ENCODE measurements at places on chromosomes 7 and 10.

GRCh38 chr7:92988051-92988450 lies 129.7 kb downstream of the SAMD9 start:
- no peaks in the 10 kb centered on the region for H3K27me3 ChIP-seq
- H3K36me3 ChIP-seq, result no peaks in the 10 kb centered on the region
- H3K4me1 ChIP-seq, result no peaks in the 10 kb centered on the region
- no peak overlapping the region for H3K27ac ChIP-seq
- H3K4me3 ChIP-seq, result no peak overlapping the region

DNA sequence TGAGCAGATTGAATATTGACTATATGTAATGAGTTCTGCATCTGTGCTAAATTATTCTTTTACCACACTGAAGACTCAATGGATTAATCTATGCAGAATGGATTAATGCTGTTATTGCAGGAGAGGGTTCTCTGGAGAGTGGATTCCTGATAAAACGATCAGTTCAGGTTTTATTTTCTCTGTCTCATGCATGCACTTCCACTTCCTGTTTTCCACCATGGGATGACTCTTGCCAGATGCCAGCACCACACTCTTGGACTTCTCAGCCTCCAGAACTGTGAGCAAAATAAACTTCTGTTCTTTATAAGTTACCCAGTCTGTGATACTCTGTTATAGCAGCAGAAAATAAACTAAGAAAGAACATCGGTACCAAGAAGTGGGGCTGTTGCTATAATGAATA lies 207.5 kb downstream of the KCND2 start:
- H3K27me3 ChIP-seq, result no peaks in the 10 kb centered on the region
- no peaks in the 10 kb centered on the region for H3K36me3 ChIP-seq
- no peak overlapping the region for H3K4me3 ChIP-seq
- DNase-seq, result no peak

- no peak overlapping the region for H3K4me3 ChIP-seq
- no peak for DNase-seq
- no peaks in the 10 kb centered on the region for H3K27me3 ChIP-seq
- peaks cover 11% of the 10 kb centered on the region for H3K4me1 ChIP-seq
- peaks cover 36% of the 10 kb centered on the region for H3K36me3 ChIP-seq
- peak overlapping the region; percentile 51 for H3K27ac ChIP-seq
Measured at GRCh38 chr10:69103784-69104183, 15.9 kb downstream of the SRGN start.

GRCh38 chr10:26725837-26726727 lies 28.6 kb downstream of the PDSS1 start:
- no peak for DNase-seq
- no peak overlapping the region for H3K4me3 ChIP-seq
- H3K4me1 ChIP-seq, result peaks cover 2% of the 10 kb centered on the region
- H3K36me3 ChIP-seq, result peaks cover 40% of the 10 kb centered on the region
- H3K27ac ChIP-seq, result no peak overlapping the region

GRCh38 chr10:43223056-43223455 lies 43.8 kb downstream of the RASGEF1A start:
- DNase-seq, result no peak
- no peaks in the 10 kb centered on the region for H3K36me3 ChIP-seq
- H3K27me3 ChIP-seq, result peaks cover 22% of the 10 kb centered on the region
- peaks cover 8% of the 10 kb centered on the region for H3K4me1 ChIP-seq
- H3K27ac ChIP-seq, result no peak overlapping the region

GRCh38 chr7:129279757-129280156 lies 54.9 kb downstream of the AHCYL2 start:
- no peak overlapping the region for H3K27ac ChIP-seq
- DNase-seq, result no peak
- peaks cover 4% of the 10 kb centered on the region for H3K36me3 ChIP-seq
- H3K4me3 ChIP-seq, result no peak overlapping the region
- peaks cover 4% of the 10 kb centered on the region for H3K4me1 ChIP-seq

DNA sequence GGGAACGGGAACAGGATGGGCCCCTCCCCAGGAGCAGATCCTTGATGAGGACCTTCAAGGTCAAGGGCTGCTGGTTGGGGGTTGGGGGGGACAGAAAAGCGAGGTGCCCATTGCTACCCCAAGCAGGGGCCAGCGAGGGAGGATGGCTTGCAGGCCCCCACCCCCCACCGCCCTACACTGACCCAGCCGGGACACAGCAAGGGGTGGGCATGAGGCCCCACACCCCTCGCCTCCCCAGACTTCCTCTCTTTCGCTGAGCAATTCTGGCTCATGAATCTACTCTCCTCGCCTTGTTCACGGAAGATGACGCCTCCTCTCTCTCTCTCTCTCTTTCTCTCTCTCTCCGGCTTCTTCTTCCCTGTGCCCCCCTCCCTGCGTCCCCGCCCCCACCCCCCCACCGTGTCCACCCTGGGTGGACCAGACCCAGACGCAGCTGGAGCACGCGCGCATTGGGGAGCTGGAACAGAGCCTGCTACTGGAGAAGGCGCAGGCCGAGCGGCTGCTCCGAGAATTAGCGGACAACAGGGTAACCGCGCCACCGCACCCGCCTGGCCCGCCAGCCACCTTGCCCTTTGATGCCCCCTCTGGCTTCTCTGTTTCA lies 81.1 kb upstream of the GTF2IRD1 start:
- no peaks in the 10 kb centered on the region for H3K27me3 ChIP-seq
- peaks cover 34% of the 10 kb centered on the region for H3K36me3 ChIP-seq
- no peak overlapping the region for H3K27ac ChIP-seq
- H3K4me3 ChIP-seq, result no peak overlapping the region

DNA sequence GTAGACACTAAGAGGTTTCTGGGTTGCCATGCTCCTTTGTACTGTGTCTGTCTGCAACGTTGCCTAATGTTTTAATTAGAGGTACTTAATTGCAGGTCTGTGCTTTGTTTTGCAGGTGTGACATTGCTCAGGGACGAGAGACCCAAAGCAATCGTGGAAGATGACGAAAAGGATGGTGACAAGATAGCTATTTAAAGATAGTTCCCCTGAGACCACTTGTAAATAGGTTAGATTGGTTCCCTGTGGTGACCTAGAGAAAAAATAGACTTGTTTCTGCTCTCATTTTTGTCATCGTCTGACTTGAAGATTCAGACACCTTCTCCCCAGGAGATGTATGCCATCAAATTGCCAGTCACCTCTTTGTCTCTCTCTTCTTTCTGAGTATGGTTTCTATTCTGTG lies 20.1 kb downstream of the PPP1R17 start:
- H3K27me3 ChIP-seq, result no peaks in the 10 kb centered on the region
- H3K4me1 ChIP-seq, result no peaks in the 10 kb centered on the region
- H3K4me3 ChIP-seq, result no peak overlapping the region
- no peaks in the 10 kb centered on the region for H3K36me3 ChIP-seq

- H3K27me3 ChIP-seq, result peaks cover 34% of the 10 kb centered on the region
- peak overlapping the region; percentile 81 for H3K4me3 ChIP-seq
- peak; percentile 6 for DNase-seq
- H3K4me1 ChIP-seq, result peaks cover 17% of the 10 kb centered on the region
- H3K36me3 ChIP-seq, result no peaks in the 10 kb centered on the region
- peak overlapping the region; percentile 75 for H3K27ac ChIP-seq
Measured at GRCh38 chr10:89207801-89208551, 859 bp upstream of the CH25H start.

- H3K36me3 ChIP-seq, result peaks cover 3% of the 10 kb centered on the region
- H3K27me3 ChIP-seq, result no peaks in the 10 kb centered on the region
- H3K4me3 ChIP-seq, result no peak overlapping the region
- H3K4me1 ChIP-seq, result peaks cover 18% of the 10 kb centered on the region
- peak; percentile 57 for DNase-seq
Measured at GRCh38 chr10:62638062-62638477, 166.4 kb upstream of the ADO start.

GRCh38 chr10:124069341-124070264 lies 23.8 kb downstream of the CHST15 start:
- H3K4me3 ChIP-seq, result no peak overlapping the region
- DNase-seq, result no peak
- no peaks in the 10 kb centered on the region for H3K27me3 ChIP-seq
- no peaks in the 10 kb centered on the region for H3K36me3 ChIP-seq
- no peak overlapping the region for H3K27ac ChIP-seq

- H3K4me1 ChIP-seq, result peaks cover 12% of the 10 kb centered on the region
- peak; percentile 44 for DNase-seq
- no peak overlapping the region for H3K27ac ChIP-seq
- no peaks in the 10 kb centered on the region for H3K27me3 ChIP-seq
- H3K4me3 ChIP-seq, result no peak overlapping the region
Measured at GRCh38 chr10:113326160-113327111, 226.4 kb upstream of the HABP2 start.

DNA sequence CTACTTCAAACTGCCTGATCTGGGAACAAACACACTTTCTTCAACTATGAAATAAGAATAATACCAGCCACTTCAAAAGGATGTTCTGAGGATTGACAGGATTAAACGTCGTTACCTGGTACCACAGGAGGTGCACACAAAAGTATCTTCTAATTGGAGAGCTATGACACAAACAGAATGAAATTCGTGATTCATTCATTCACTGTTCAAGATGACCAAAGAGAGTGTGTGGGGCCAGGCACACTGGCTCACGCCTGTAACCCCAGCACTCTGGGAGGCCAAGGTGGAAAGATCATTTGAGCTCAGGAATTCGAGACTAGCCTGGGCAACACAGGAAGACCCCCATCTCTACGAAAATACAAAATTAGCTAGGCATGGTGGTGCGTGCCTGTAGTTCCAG lies 50.9 kb downstream of the SFMBT2 start:
- H3K36me3 ChIP-seq, result peaks cover 71% of the 10 kb centered on the region
- H3K4me3 ChIP-seq, result no peak overlapping the region
- DNase-seq, result no peak
- no peaks in the 10 kb centered on the region for H3K27me3 ChIP-seq
- peaks cover 4% of the 10 kb centered on the region for H3K4me1 ChIP-seq

GRCh38 chr7:78218876-78219275 lies 420.3 kb downstream of the PHTF2 start:
- H3K4me3 ChIP-seq, result no peak overlapping the region
- no peak overlapping the region for H3K27ac ChIP-seq
- H3K4me1 ChIP-seq, result no peaks in the 10 kb centered on the region

GRCh38 chr7:100966542-100967291 lies 2.6 kb upstream of the MUC12 start:
- no peaks in the 10 kb centered on the region for H3K36me3 ChIP-seq
- H3K27ac ChIP-seq, result no peak overlapping the region
- H3K4me1 ChIP-seq, result peaks cover 18% of the 10 kb centered on the region
- H3K27me3 ChIP-seq, result peaks cover 83% of the 10 kb centered on the region

DNA sequence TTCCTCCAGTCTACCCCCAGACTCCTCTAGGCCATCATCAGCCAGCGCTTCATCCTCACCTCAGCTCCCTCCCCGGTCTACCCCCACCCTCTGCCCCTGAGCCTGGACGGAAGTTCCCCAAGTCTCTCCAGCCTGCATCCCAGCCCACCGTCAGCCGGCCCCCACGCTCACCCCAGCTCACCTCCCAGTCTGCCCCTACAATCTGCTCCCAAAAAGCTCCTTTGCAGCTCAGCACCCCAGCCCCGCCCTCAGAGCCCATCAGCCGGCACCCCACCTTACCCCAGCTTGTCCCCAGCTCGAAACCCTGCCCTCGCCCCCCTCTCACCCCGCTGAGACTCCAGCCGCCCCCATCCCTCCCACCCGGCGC lies 322 bp upstream of the RAMP3 start:
- H3K4me1 ChIP-seq, result peaks cover 28% of the 10 kb centered on the region
- DNase-seq, result no peak
- H3K4me3 ChIP-seq, result no peak overlapping the region
- H3K36me3 ChIP-seq, result no peaks in the 10 kb centered on the region
- H3K27me3 ChIP-seq, result peaks cover 49% of the 10 kb centered on the region

DNA sequence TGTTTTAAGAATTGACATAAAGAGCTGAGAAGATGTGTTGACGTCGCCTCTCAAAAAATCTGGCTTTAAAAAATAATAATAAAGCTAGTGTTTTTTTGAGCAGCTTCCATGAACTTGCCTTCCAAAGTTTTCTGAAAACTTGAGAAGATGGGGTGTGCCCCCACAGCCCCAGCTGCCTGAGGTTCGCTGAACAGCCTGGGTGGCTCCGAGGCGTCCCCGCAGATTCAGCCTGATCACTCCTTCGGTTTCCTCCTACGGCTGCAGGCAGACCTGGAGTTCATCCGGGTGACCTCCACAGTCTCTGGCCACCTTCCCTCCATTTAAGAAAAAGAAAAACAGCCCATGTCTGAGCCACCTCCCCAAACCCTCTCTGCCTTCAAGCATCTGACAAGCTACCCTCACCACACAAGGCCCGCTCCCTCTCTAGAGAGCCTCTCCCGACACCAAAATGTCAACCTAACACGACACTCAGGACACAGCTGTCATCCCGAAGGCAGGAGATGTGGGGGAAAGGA lies 177.8 kb downstream of the PTPRN2 start:
- H3K27ac ChIP-seq, result no peak overlapping the region
- H3K36me3 ChIP-seq, result no peaks in the 10 kb centered on the region
- H3K4me3 ChIP-seq, result no peak overlapping the region
- no peaks in the 10 kb centered on the region for H3K27me3 ChIP-seq

GRCh38 chr7:93327006-93327633 lies 95.0 kb downstream of the VPS50 start:
- H3K27ac ChIP-seq, result no peak overlapping the region
- no peaks in the 10 kb centered on the region for H3K27me3 ChIP-seq

DNA sequence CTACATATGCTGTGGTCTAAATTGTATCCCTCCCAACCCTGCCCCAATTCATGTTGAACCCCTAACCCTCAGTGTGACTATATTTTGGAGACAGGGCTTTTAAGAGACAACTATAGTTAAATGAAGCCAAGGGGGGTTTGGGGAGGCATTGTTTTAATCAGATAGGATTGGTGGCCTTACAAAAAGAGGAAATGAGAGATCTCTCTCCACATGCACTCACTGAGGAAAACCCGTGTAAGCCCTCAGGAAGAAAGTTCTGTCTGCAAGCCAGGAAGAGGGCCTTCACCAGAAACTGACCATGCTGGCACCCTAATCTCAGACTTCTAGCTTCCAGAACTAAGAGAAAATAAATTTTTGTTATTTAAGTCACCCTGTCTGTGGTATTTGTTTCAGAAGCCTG lies 276.7 kb downstream of the KIF20B start:
- H3K27ac ChIP-seq, result no peak overlapping the region
- no peak overlapping the region for H3K4me3 ChIP-seq
- no peak for DNase-seq
- H3K27me3 ChIP-seq, result no peaks in the 10 kb centered on the region

- no peak overlapping the region for H3K4me3 ChIP-seq
- DNase-seq, result no peak
- no peak overlapping the region for H3K27ac ChIP-seq
- no peaks in the 10 kb centered on the region for H3K27me3 ChIP-seq
- no peaks in the 10 kb centered on the region for H3K4me1 ChIP-seq
Measured at GRCh38 chr10:19967981-19968380, 151.7 kb downstream of the PLXDC2 start.

GRCh38 chr7:130189343-130189742 lies 15.9 kb downstream of the TMEM209 start:
- H3K4me1 ChIP-seq, result peaks cover 9% of the 10 kb centered on the region
- DNase-seq, result no peak
- H3K4me3 ChIP-seq, result no peak overlapping the region
- no peak overlapping the region for H3K27ac ChIP-seq

DNA sequence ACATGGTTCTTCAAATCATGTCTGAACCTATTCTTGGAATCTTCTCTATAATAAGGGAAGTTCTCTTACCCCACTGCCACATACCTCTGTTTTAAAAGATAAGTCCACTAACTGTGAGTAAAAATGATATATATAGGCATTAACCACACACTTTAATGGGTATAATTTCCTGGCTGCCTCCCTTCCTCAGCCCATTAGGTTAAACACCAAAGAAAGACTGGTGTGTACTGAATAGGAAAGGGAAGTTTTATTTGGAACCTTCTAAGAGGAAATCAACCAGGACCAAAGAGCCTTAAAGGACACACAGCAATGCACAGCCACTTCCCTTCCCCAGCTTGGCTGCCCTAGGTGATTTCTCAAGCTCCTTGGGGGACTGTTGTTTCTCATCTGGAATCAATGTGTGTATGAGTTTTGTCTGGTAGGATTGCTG lies 5.0 kb upstream of the WBP1L start:
- no peaks in the 10 kb centered on the region for H3K27me3 ChIP-seq
- no peak for DNase-seq
- H3K4me3 ChIP-seq, result peak overlapping the region; percentile 28
- peaks cover 30% of the 10 kb centered on the region for H3K36me3 ChIP-seq

- no peaks in the 10 kb centered on the region for H3K27me3 ChIP-seq
Measured at GRCh38 chr7:105131890-105132289, 117.9 kb downstream of the KMT2E start.

Data from stimulated activated naive B cell treated with anti-CD40 and anti-IgM and Interleukin-4, amounts not matched to agents 10 μg/mL and 1 μg/mL and 100 μg/mL, for 72 hours (primary cell).